ENCODE measurements at places on chromosomes 16 and 17.

GRCh38 chr17:43019418-43019817, 2.8 kb downstream of the VAT1 start:
- no peak for DNase-seq

- DNase-seq: no peak
Measured at GRCh38 chr16:2180962-2181923, 15.2 kb downstream of the CASKIN1 start.

- DNase-seq: no peak
Measured at GRCh38 chr17:59853168-59853918, 39.4 kb downstream of the TUBD1 start.

GRCh38 chr17:75518983-75519537, 2.7 kb downstream of the TSEN54 start:
- no peak for DNase-seq

DNA sequence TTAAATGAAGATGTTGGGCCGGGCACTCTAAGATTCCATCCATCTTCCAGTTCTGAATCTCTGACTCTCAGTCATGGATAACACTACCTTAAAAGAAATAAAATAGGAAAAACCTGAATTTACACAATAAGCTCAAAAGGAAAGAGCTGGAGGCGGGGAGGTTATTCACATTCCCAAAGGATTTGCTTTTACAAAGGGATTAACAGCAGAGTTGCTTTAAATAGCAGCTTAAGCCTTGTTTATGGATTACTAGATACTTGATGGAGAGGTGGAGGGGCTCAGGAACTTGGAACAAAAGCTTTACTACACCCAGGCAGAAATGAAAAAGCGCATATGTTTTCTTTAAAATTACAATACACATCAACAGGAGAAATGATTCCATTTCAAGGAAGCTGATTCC, 84.5 kb downstream of the XYLT1 start:
- DNase-seq: no peak

GRCh38 chr16:67053767-67054334, 24.9 kb downstream of the CBFB start:
- no peak for DNase-seq

- DNase-seq: no peak
Measured at GRCh38 chr17:59406808-59407381, 75.4 kb downstream of the YPEL2 start.

DNA sequence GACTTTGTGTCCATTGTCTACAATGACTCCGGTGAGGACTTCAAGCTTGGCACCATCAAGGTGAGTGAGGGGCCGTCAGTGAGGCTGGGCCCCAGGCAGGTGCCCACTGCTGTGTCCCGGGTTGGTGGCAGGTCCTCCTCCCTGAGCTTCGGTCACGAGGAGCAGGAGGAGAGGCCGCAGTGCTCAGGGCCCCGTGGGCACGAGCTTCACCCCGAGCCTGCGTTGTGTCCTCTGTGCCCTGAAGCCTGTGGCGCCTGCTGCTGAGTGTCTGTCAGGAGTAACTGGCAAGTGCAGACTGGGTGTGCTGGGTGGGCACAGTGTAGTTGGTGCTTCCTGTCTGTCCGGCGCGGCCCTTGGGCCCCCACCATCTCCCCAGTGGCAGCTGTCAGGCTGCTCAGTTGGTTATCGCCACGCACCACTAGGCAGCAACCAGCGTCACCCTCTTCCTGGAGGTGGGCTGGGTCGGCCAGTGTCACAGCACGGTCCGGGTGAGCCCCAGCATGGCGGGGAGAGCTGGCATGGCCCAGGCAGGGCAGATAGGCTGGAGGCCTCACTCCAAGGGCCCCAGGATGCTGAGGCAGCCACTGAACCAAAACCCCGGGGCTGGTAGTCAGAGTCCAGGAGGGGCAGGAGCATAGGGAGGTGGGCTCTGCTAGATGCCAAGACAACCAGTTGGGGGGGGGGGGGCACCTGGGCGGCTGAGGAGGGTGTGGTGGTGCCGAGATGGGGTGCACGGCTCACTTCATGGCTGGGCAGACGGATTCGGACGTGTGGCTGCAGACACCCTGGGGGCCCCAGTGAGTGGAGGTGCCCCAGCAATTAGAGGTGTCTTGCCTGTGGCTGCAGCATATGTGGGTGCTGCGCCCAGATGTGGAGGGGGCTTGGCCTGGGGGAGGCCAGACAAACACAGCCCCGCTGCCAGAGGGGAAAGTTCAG, 39.3 kb downstream of the TSC2 start:
- no peak for DNase-seq

DNA sequence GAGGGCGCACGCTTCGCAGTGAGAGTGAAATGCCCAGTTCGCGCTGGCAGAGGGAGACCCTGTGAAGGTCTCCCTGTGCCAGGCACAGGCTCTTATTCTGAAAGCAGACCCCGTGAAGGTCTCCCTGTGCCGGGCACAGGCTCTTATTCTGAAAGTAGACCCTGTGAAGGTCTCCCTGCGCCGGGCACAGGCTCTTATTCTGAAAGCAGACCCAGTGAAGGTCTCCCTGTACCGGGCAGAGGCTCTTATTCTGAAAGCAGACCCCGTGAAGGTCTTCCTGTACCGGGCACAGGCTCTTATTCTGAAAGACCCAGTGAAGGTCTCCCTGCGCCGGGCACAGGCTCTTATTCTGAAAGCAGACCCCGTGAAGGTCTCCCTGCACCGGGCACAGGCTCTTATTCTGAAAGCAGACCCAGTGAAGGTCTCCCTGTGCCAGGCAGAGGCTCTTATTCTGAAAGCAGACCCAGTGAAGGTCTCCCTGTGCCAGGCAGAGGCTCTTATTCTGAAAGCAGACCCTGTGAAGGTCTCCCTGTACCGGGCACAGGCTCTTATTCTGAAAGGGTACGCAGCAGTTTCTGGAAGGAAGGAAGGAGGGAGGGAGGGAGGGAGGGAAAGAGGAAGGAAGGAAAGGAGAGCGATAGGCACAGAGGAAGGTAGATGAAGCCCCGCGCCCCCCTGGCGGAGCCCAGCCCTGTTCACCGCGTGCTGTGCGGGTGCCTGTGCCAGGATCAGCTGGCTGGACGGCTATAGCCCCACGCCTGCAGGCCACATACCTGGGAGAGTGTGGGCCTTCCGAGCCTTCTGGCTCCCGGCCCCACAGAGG, 55.3 kb downstream of the WDR45B start:
- peak; percentile 76 for DNase-seq

DNA sequence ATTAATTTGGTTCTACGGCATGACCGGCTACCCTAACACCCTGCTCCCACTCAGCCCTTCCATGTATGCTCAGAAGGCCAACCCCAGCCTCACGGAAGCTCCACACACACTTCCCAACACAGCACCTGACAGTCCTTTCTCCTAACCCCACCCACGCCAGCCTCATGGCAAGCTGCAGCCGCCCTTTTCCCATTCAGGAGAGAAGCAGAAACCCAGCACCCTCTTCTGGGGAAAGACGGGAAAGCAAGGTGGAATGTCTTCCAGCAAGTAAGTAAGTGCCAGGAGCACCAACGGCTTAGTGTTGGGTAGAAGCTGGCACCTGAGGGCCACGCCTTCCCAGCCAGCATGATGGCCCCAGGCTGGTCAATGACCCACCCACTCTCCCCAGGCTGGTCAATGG, 32.1 kb downstream of the ABR start:
- DNase-seq: no peak

DNA sequence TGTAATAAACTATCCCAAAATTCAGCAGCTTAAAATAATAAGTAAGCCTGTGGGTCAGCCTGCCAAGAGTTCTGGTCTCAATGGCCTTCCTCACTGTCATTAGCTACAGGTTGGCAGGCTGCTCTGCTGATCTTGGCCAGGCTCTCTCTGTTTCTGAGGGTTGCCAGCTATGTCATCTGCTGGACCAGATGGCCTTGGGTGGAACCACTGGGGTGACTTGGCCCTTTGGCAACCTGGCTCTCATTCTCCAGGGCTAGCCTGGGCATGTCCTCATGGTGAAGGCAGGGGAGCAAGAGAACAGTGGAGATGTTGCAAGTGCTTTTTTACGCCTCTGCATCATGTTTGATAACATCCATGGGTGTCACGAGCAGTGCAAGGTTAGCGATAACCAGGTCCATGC, 13.9 kb downstream of the ITGAM start:
- no peak for DNase-seq

- DNase-seq: no peak
Measured at GRCh38 chr17:49106321-49107210, 26.0 kb upstream of the B4GALNT2 start.

DNA sequence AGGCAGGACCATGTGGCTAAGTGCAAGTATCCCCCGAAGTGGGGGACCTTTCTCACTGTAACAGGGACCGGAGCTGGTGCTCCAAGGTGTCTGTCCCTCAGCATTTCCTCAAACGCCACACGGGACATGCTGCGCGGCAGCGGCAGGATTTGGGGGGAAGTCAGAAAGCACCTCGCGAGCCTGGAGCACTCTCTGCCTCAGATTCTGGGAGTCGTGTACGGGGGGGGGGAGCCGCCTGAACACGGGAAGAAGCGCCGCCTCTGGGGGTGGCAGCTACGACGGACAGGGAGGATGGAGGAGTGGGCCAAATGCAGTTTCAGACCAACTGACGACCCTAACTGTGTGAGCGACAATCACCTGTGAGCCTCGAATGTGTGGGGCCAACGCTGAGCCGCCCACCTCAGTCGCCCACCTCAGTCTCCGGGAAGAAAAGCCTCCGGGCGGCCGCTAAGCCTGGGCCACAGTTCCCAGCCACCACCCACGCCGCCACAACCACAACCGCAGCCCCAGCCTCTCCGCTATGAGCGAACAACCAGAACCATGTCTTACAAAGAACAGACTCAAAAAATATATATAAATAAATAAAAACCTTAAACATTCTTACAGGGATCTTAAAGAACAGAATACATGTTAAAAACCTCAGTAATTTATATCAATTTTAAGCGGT, 8.8 kb upstream of the TRAP1 start:
- no peak for DNase-seq

- DNase-seq: no peak
Measured at GRCh38 chr17:61687769-61688168, 96.8 kb upstream of the NACA2 start.

- DNase-seq: no peak
Measured at GRCh38 chr16:2333772-2334379, 6.7 kb downstream of the ABCA3 start.

DNA sequence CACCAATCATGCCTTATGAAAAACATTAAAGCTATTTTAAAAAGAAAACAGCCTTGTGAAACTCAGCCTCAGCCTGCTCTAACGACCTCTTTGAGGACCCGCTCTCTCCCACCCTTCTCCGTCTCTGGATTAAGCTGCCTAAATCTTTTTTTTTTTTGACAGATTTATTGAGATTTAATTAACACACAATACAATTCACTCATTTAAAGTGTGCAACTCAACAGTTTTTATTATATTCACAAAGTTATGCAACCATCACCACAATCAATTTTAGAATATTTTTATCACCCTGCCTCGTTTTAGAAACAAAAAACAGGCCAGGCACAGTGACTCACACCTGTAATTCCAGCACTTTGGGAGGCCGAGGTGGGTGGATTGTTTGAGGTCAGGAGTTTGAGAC, 8.4 kb downstream of the CDR2L start:
- DNase-seq: no peak

GRCh38 chr16:87720446-87720845, 45.3 kb downstream of the KLHDC4 start:
- DNase-seq: no peak

DNA sequence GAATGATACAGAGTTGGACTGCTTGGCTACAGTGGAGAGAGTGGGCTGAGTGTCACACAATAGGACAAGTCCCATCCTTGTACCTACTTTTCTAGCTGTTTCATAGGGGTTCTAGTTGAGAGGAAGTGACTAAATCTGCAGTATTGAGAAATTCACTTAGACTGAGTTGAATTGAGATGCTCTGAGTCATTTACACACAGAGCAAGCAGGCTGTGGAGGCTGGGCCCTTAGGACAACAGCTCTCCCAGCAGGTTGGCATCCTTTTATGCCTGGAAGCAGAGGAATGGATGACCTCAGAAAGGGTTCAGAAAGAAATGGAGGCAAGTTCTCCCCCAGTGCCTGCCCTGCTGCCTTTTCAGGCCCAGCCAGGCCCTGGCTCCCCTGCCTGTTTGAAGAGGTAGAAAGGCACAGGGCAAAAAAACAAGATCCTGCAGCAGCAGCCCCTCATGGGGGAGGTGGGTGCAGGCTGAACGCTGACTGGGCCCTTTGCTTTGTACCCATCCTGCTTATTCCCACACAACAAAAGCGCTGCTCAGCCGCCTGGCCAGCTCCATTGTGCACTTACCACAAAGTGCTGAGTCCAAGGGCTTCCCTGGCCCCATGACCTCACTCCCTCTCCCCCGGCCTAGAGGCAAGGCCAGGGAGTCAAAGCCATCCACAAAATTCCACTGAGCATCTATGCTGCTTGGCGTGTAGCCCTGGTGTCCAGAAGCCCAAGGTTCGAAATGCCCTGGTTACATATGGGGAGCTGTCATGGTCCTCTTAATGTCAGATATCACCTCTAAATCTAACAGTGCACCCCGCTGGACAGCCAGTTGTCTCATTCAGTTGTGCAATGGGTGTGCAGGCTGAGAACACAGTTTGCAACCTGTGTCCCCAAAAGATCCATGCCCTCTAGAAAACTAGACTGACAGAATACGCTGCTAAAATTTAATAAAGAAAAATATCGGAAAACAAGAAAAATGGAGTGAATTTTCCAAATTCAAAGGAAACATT, 5.4 kb upstream of the CRYBA1 start:
- DNase-seq: no peak

DNA sequence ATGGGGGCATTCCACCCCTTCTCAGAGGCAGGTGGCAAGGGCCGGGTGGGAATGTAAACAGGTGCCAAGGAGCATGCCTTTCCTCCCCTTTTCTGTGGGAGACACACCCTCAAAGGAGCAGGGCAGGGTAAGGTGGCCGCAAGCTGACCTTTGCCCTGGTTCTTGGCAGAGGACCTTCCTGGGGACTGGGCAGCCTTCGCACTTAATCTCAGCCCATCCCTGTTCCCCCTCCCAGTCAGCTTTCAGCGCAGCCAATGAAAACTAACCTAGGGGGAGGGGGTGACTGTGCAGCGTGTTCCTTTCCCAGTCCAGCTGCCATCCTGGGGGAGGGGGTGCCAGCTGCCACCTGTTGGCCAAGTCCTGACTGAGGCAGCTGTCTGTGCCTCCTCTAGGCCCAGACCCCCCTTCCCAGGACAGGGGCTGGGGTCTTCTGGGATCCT, 2.8 kb downstream of the TRAF4 start:
- no peak for DNase-seq

- no peak for DNase-seq
Measured at GRCh38 chr16:87877942-87878507, 8.7 kb upstream of the SLC7A5 start.

Data from naive thymus-derived CD8-positive, alpha-beta T cell (primary cell).